Endothelial cell (in vitro differentiated cells): ENCODE measurements at places on chromosomes 1 and 21. TPM values are rescaled to one million over a fixed set of nuclear protein-coding genes. Genes with fewer than 3 reads are reported as not detected.

DNA sequence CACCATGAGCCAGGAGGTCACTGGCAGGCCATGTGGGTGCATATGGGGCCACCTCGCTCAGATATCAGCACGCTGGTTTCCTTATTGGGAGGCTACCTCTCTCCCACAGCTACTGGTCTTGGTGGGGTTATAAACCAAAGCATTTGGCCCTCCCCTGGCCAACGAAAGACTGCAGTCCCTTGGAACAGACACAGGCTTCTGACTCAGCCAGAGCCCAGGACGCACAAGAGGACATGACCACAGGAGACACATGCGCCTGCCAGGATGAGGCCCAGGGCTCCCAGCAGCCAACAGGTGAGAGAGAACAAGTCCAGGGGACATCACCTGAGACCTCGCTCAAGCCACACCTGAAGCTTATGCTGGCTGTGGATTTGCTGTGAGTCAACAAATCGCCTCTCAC lies 13.8 kb downstream of the NPHP4 start:
- DNase-seq = no peak

GRCh38 chr1:203273206-203273868 lies 32.0 kb upstream of the BTG2 start:
- peak; percentile 88 for DNase-seq

GRCh38 chr1:181097242-181097641 lies 8.7 kb downstream of the IER5 start:
- no peak for DNase-seq

- DNase-seq = no peak
Observed at GRCh38 chr1:42480921-42481320, 17.8 kb downstream of the CCDC30 start.

DNA sequence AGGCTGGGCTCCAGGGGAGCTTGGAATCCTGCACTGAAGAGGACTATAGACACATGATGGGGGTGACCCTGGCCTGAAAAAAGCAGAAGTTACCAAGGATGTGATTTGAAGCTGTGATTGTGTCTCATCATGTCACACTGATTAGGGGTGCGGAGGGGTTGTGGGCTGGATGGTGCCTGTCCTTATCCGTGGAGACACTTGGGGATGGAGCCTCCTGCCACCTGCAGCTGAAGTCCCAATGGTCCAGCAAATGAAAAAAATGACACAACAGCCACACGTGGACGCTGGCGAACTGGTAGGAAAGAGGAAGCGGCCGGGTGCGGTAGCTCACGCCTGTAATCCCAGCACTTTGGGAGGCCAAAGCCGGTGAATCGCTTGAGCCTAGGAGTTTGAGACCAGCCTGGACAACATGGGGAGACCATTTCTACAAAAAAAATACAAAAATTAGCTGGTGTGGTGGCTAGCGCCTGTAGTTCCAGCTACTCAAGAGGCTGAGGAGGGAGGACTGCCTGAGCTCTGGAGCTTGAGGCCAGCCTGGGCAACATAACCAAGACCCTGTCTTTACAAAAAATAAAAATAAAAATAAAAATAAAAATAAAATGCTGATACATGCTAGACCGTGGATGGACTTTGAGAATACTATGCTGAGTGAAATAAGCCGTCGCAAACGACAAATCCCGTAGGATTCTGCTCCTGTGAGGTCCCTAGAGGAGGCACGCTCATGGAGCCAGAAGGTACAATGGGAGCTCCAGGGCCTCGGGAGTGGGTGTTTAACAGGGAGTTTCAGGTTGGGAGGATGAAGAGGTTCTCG lies 838 bp upstream of the IBA57 start:
- no peak for DNase-seq

DNA sequence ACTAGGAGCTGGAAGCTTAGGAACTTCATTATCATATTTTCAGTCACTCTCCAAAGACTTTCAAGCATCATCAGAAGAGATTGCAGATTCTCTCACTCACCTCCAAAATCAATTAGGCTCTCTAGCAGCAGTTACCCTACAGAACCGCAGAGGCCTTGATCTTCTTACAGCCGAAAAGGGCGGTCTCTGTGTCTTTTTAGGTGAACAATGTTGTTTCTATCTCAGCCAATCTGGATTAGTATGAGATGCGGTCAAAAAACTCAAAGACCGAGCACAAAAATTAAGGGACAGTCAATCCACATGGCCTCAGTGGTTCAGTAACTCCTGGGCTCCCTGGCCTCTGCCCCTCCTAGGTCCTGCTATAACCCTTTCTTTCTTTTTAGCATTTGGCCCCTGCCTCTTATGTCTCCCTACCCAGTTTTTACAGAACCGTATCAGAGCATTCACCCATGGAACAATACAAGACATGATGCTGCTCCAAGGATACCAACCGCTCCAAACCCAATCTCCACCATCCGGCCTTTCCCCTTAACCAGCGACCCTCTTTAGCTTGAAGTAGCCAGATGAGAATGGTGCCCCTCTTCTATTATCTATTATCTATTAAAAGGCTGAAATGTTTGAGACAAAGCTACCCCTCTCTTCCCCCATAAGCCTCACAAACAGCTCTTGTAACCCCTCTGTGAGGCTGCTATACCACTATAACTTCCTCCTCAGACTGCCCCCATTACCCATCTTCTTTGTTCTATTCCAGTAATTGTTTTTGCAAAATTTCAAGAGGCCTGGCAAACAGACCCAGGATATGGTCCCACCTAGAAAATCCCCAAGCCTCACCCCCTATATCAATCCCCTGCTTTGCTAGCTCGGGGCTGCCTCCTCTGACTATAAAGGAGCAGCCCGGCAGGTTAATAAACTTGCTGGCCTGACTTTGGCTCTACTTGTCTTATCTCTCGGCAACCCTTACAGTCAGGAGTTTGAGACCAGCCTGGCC lies 18.7 kb upstream of the CA6 start:
- DNase-seq = no peak

GRCh38 chr1:3743826-3744225 lies 8.4 kb upstream of the CCDC27 start:
- no peak for DNase-seq

- DNase-seq = no peak
Observed at GRCh38 chr1:117646007-117646811, 40.4 kb downstream of the TENT5C start.

DNA sequence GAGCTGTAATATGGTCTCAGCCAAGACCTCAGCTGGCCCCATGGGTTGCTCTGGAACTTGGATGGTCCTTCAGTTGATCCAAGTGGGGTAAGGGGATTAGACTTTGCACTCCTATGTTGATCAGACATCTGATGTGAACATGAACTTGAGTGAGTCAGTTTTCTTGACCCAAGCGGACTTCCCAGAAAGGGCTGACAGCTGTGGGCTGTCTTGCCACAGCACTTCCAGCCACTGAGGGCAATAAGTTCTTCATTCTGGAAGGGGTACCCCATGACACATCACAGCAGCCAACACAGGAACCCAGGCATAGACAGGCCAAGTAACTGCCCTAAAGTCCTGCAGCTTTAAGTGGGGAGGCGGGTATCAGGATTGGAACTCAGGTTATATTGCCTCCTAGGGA lies 93.9 kb upstream of the USP24 start:
- DNase-seq = no peak

DNA sequence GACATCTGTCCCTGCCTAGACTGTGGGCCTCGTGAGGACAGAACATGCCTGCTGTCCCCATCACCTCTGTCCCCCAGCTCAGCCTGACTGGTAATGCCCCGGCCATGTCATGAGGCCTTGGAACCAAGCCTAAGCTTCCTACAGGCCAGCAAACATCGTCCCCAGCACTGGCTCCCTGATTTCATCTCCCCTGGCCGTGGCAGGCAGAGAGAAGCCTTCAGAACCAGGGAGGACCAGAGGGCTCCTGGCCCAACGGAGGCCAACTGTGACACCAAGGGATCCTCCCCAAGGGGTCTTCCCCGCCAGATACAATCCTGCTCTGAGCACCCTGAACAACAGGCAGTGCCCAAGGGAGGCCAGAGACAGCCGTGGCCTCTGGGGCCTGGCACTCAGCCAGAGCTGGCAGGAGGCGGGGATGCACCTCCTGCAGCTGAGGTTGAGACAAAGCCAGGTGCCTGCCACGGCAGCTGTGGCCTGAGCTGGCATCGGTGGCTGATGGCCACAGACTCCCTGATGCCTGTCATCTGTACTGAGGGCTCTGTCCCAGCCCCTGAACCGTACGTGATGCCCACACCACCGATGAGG lies 9.9 kb upstream of the NPHP4 start:
- no peak for DNase-seq

DNA sequence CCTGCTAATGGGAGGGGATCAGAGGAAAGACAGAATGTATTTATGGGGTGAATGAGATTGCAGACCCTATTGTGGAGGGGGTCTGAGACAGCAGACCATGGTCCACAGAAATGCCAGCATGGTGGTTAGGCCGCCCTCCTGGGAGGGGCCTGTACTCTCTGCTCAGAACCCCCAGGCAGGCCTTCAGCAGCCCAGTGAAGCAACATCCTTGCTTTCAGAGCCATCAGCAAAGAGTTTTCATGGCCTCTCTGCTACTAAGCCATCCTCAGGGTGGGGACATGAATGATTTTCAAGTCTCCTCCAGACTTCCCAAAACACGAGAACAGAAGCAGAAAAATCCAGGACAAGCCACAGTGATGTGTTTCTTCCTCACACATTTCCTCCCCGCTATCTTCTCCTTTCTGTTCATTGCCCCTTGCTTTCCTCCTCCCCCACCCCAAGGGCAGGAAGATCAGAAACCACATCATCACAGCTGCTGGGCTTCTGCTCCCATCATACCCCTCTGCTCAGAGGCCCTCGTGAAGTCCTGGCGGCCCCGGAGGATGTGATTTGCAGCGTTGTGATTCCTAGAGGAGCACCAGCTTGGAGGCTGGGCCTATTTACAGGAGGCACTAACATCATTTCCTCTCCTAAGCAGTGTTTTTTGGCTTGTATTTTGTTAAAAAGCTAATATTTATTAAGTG lies 48.0 kb downstream of the ABCA4 start:
- DNase-seq = no peak

DNA sequence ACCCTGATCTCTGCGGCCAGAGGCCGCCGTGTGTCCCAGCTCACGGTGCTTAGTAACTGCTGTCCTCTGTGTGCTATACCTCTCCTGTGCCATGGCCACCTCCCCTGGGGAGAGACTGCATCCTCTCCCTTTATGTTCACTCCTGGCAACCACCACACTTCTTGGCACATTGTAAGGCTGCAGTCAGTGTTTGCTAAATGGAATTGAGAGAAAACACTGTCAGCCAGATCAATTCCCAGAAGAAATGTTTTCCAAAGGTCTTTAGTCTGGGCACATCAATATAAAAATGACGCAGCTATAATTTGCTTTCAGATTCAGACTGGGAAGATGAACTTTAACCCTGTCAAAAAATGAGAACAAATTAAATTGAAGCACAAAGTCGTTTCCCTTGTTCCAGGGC lies 96.8 kb downstream of the BEND5 start:
- DNase-seq = no peak

DNA sequence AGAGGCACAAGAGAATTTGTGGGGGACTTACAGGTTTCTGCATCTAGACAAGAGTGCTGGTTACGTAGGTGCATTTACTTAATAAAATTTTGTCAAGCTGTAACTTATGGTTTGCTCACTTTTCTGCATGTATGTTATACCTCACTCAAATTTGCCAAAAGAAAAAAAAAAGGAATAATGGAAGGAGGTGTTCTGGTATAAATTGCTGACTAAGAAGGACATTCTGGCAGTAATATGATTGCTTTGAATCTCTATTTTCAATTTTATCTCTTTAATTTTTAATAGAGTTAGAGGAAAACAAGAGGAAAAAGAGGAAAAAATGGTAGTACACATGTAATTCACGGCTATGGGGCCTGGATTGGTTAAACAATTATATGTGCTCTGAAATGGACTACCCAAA lies 119.5 kb downstream of the DUSP10 start:
- DNase-seq = no peak

- DNase-seq = peak; percentile 55
Observed at GRCh38 chr1:107139833-107140702, 771 bp upstream of the NTNG1 start.

DNA sequence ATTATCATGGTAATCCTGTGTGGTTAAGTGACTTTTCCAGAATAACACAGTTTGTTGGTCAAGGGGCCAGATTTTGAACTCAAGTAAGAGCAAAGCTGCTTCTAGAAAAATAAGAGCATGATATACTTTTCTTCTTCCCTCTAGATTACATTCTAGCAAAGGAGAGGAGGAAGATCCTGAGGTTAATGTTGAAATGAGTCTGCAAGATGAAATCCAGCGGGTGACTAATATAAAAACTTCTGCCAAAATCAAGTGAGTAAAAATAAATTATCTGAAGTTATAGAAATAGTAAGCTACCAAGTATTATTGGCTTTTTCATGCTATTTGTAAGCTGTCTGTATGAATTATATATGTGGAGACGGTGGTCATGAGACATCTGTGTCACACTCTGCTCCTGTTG lies 12.8 kb downstream of the WDR3 start:
- DNase-seq = no peak

GRCh38 chr1:244709476-244710368 lies 56.8 kb downstream of the DESI2 start:
- DNase-seq = no peak

GRCh38 chr1:90561103-90561783 lies 155.9 kb downstream of the BARHL2 start:
- DNase-seq = no peak

DNA sequence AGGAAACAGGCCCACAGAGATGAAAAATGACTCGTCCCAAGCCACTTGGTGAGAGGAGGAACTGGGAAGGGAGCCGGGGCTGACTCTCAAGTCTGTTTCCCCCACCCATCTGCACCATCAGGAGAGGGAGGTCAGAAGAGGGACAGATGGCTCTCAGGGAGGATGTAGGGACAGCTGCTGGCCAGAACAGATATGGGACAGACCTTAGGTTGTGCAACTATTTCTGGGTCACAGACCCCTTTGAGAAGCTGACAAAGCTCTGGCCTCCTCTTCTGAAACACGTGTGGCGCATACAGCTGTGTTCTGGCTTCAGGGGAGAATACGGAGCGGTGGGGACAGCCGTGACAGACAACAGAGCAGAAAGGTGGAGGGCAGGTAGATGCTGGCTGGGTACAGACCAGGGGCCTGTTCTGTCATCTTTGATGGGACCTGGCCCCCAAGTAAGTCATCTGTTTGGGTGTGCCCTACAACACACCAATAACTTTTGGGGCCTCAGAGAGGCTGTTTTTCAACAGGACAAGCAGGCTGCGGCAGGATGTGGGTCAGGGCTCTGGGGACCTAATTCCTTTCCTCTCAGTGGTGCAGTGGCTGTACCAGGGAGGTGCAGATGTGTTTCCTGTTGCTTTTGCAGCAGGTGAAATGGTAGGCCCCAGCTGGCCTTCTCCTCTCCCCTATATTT lies 7.3 kb downstream of the SH3BGRL3 start:
- DNase-seq = no peak

SPRR2B gene
- total RNA-seq = not detected

S100A5 gene
- not detected for total RNA-seq

GOLT1A gene
- 0.51 TPM for total RNA-seq

FAM177B gene
- total RNA-seq = not detected

ACTL8 gene
- 0.26 TPM for total RNA-seq

NUAK2 gene
- 3.6 TPM for total RNA-seq

ATP1A2 gene
- 0.49 TPM for total RNA-seq
